Activated naive CD4-positive, alpha-beta T cell (primary cell): ENCODE measurements at places on chromosomes 11 and 22.

GRCh38 chr11:64372802-64373597, 14.0 kb downstream of the RPS6KA4 start:
- no peak for DNase-seq

- no peak for DNase-seq
Measured at GRCh38 chr11:127017482-127017881, 16.9 kb upstream of the KIRREL3 start.

DNA sequence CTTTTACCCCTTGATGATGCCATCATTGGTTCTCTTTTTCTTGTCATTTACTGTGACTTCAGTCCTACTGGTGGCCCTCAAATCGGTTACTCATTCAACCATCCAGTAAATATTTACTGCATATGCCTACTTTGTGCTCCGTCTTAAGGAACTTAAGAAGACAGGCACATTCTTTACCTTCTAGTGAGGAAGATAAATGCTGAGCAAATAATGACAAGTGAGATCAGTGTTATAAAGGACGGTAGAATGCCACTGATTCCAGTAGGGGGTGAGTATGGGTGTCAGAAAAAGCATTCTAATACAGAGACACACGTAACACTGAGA, 1.6 kb downstream of the ANKRD42 start:
- DNase-seq, result no peak

GRCh38 chr22:18095101-18095805, 15.4 kb upstream of the TUBA8 start:
- DNase-seq, result no peak

DNA sequence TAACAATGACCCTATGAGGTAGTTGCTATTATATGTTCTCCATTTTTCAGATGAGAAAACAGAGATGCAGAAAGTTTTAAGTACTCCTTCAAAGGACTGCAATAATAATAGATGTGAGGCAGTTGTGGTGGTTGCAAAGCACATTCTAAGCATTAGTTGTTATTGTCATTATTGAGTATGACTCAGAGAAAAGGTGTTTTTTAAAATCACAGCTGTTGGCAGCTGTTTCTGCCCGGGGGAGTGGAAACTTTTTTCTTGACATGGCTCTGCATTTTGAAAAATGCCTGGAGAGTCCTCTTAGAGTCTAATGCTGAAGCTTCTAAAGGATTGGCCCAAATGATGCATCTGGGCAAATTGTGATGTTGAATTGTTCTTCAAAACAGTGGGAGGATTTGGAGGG, 244.5 kb upstream of the MPPED2 start:
- no peak for DNase-seq

- DNase-seq, result no peak
Measured at GRCh38 chr11:89608234-89608966, 101.7 kb upstream of the TRIM77 start.

GRCh38 chr22:19687561-19688300, 26.6 kb upstream of the SEPTIN5 start:
- DNase-seq, result no peak

DNA sequence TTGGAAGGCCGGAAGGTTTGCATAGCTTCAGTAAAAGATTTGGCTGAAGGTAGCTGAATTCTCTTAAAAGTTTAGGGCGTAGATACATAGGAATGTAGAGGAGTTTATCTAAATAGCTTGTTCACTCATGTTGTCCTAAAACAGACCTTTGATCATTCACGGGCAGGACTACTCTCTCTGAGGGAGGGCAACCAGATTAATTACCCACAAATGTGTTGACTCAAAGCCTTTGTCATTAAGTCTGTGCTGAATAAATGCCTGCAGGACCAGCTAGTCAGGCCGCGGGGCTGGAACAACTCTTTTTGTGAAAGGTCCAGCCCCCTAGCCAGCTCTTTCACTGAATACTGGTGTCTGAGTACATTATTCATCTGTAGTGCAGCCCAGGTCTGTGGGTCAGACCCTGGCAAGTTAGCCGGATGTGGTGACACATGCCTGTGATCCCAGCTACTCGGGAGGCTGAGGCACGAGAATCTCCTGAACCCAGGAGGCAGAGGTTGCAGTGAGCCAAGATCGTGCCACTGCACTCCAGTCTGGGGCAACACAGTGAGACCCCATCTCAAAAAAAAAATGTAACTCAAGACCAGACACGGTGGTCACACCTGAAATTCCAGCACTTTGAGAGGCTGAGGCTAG, 2.8 kb upstream of the FADD start:
- no peak for DNase-seq

DNA sequence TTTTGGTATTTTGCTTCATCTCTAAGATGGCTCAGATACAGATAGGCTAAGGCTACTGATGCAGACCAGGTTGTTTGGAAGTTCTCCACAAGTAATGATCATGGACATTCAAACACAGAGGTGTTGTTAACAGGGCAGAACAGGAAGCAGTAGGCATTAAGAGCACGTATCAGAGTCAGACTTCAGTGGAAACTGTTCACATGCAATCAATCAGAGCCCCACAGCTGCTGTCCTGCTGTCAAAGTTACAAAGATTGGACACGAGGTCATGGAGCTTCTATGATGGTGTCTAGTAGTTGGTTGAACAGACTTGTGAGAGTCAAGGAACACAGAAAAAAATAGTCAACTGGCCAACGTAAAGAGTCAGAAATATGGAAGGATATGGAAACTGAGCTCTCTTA, 19.8 kb downstream of the OR10D3 start:
- DNase-seq, result no peak

DNA sequence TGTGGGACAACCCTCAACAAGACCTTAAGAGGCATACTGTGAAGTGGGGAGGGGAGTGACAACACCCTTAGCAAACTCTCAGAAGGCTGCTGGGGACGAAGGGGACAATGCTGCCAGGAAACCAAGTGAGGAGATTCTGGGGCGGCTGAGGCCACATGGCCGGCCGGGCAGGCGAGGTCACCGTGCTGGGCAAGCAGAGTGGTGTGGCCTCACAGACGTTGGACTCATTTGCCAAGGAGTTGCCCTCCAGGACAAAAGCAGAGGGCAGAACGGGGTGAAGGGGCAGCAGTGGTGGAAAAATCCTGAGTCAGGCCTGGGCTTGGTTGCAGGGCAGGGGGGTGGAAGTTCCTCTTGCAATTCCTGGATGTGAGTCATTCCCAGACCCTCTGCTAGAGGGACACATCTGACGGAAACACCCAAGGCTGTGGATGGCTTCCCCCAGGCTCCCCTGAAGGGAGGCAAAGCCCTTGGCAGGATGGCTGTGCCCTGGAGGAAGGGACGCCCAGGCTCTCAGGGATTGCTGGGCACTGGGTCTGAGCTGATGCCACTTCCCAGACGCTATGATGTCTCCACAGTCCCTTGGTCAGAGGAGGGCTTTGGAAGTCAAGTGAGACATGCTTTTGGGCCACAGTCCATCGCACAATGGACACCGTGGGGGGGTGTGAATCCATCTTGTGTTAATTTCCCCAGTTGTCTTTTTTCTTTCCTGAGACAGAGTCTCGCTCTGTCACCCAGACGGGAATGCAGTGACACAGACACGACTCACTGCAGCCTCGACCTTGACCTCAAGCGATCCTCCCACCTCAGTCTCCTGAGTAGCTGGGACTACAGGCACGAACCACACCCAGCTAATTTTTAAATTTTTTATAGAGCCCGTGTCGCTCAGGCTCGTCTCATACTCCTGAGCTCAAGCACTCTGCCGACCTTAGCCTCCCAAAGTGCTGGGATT, 16.2 kb upstream of the SHANK3 start:
- DNase-seq, result no peak

DNA sequence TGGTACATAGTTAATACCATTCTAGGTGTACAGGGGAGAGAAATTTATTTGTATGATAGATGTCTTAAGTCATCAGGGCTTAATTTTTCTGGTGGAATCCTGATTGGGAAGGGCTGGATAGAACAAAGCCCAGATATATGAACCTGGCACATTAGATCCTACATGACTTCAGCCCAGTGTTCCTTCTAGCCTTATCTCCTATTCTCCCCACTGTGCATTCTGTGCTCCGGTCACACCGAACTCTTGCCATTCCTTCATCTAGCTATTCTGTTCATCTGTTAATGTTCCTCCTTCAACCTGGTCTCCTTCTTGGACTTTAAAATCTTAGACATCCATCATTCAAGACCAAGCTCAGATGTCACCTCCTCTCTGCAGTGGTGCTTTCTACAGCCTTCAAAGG, 68.9 kb upstream of the EED start:
- no peak for DNase-seq

DNA sequence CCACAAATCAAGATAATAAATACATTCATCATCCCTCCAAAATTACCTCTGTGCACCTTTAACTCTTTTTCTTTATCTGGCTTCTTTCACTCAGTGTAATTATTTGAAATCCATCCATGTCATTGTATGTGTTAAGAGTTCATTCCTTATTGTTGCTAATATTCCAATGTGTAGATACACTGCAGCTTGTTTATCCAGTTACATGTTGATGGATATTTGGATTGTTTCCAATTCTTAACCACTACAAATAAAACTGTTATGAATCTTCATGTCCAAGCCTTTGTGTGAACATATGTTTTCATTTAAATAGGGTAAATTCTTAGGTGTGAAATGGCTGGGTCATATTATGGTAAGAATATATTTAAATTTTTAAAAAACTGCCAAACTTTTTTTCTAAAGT, 323.3 kb upstream of the NCAM1 start:
- no peak for DNase-seq

- no peak for DNase-seq
Measured at GRCh38 chr11:31487848-31488247, 21.6 kb downstream of the IMMP1L start.

DNA sequence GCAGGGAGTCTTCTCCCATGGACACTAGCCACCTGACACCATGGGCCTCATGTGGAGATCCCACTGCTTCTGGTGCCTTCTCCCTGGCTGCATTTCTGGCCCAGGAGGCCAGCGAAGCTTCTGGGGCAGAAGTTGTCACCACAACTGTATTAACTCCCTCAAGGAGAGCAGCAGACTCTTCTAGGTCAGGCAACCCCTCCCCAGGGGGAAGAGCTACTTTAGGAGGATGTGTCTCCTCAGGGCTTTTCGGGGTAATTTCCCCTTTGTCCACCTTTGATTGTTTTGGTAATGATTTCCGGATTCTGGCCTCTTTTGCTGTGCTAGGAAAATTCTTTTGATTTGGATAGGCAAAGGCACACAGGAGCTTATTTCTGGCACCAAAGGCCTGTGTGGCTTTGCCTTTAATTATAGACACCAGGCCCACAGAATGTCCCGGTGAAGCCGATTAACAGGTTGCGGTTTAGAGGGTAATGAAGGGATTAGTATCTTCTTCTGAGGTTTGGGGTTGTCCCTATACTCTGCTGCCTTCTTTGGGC, 8.9 kb upstream of the UCP2 start:
- DNase-seq, result no peak

- DNase-seq, result no peak
Measured at GRCh38 chr11:30568931-30569330, 17.2 kb downstream of the MPPED2 start.

DNA sequence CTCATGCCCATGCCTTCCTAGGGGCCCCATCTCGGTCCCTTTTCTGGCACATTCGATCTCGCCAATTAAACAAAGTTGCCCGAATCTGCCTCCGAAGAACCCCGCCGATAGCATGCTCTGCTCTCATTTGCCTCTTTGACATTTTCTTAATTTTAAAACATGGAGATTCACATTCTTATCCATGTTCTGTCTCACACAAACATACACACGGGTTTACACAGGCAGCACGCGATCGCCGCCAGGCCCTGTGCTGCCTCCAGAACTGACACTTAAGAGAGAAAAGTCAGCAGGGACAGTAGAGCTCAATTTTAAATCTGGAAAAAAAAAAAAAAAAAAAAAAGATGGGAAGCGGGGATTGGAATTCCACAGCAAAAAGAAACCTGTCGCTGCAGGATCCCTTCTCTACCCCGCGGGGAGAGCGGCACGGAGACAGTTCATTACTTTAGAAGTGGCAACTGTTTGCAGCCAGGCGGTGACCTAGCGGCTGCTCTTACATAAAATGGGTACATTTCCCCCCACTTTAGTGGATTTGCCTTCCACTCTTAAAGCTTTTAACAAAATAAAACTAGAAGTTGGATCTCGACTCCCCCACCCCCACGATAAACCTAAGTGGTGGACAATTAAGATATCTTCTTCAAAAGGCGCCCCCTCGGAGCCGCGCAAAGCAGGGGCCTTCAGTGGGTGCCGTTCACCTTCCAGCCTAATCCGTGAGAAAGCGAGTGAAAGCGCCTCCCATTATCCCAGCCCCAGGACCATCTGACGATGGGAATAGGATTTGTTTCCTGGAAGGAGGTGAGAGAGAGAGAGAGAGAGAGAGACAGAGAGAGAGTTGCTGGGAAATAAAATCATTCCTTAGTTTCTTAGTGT, 13.7 kb downstream of the PAX6 start:
- no peak for DNase-seq

- no peak for DNase-seq
Measured at GRCh38 chr11:45791524-45791923, 13.4 kb upstream of the SLC35C1 start.

- no peak for DNase-seq
Measured at GRCh38 chr22:26429458-26430286, 612 bp downstream of the ASPHD2 start.

GRCh38 chr11:64015510-64015909, 20.2 kb upstream of the FLRT1 start:
- DNase-seq, result no peak

- no peak for DNase-seq
Measured at GRCh38 chr11:33773404-33773986, 825 bp downstream of the FBXO3 start.

- DNase-seq, result no peak
Measured at GRCh38 chr11:13315517-13316432, 38.2 kb downstream of the BMAL1 start.

- no peak for DNase-seq
Measured at GRCh38 chr11:68259122-68259959, 12.4 kb downstream of the C11orf24 start.

DNA sequence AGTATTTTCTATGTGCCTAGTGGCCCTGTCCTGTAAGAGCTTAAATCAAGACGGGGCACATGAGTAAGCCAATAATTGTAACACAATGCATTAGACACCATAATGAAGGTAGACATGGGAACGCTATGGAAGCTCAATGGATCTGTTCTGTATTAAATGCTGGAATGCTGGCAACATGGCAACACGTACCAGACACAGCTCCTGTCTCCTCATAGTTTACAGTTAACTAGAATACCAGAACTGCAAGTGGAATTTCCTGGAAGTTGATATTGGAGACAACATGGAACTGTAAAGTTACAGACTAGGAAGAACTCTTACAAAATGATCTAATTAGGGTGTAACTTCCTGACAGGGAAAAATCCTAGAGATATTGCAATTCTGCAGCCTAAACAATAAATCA, 12.4 kb downstream of the P4HA3 start:
- no peak for DNase-seq

- DNase-seq, result no peak
Measured at GRCh38 chr22:25451480-25452114, 112.9 kb upstream of the GRK3 start.
